Stimulated activated CD8-positive, alpha-beta memory T cell treated with anti-CD3 and anti-CD28 coated beads, Interleukin-15, amount 100 ng/mL, for 24 hours (primary cell): ENCODE measurements at places on chromosomes 3 and 15.

DNA sequence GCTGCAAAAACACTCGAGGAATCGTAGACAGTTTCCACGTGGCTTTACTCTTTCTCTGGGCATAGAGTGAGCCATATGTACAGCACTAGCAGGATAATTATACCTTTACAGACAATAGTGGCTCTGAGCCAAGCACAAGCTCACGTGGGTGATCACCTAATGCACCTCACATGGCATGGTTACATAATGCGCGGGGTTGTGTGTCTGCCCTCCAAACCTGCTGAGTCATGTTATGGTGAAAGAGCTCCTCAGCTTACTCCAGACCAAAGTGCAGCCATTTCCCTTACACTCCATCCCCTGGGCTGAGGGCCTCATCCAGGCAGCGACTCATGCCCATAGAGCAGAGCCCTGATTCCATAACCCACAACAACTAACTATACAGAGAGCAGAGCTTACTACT, 1458.4 kb upstream of the CADM2 start:
- DNase-seq: no peak

DNA sequence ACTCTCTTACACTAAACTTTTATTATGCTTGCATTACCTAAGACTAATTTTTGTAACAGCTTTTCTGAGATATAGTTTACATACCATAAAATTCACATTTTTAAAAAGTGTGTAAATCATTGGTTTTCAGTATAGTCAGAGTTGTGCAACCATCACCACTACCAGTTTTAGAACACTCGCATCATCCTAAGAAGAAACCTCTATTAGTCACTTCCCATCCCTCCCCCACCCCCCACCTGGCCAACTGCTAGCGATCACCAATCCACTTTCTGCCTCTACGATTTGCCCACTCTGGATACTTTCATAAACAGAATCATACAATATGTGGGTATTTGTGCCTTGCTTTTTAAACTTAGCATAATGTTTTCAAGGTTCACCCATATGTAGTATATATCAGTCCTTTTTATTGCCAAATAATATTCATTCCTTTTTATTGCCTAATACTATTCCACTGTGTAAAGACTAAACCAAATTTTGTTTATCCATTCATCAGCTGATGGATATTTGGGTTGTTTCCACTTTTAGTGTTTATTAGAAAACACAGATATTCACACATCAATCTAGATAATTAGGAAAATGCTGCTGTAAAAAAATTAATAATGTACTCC, 23.0 kb downstream of the UBP1 start:
- no peak for DNase-seq

- no peak for DNase-seq
Observed at GRCh38 chr15:64286473-64286872, 69.5 kb downstream of the CSNK1G1 start.

DNA sequence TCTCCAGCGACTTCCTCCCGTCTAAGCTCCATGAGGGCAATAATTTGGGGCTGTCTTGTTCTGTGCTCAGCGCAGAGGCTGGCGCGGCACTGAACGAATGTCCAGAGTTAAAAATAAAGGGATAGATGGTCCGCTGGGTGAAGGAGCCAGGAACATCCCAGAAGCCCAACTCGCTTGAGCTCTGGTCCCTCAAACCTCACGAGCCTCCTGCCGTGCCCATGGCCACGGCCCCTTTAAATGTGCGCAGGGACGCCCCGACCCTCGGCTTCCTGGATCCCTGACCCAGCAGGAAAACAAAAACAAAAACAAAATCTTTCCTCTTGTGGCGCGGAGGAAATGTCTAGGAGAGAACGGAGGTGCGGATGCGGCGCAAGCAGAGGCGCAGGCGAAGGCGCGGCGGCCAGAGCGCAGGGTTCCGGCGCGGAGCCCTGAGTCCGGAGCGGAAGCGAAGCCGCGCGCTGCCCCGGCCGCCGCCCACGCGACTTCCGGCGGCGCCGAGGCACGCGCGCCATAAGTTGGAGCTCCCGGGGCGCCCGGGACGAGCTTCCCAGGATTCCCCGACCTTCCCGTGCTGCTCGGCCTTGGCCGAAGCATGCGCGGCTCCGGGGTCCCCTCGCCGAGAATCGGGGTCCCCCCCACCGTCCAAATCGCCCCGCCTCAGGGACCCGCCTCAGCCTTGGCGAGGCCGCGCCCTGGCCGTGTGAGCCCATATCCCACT, 52.9 kb upstream of the WNT7A start:
- no peak for DNase-seq

- no peak for DNase-seq
Observed at GRCh38 chr3:13563321-13563720, 14.4 kb downstream of the FBLN2 start.

- DNase-seq: no peak
Observed at GRCh38 chr15:96774216-96774615, 443.7 kb downstream of the NR2F2 start.

DNA sequence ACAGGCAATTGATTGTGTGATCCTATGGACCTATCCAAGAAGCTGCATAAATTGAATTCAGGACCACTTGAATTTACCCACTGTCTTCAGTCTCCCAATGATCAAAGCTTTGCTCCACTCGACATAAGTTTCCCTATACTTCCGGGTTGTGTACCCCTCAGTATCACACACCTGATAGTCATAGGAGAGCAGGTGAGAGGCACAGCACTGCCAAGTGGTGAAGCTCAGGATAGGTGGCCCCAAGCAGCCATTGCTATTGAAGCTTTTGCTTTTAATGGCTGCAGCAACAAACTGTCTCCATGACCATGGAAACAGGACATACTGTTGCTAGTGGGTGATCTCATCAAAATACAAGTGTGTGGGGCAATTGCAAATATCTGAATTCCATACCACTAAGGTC, 27.7 kb downstream of the GASK1A start:
- DNase-seq: no peak

DNA sequence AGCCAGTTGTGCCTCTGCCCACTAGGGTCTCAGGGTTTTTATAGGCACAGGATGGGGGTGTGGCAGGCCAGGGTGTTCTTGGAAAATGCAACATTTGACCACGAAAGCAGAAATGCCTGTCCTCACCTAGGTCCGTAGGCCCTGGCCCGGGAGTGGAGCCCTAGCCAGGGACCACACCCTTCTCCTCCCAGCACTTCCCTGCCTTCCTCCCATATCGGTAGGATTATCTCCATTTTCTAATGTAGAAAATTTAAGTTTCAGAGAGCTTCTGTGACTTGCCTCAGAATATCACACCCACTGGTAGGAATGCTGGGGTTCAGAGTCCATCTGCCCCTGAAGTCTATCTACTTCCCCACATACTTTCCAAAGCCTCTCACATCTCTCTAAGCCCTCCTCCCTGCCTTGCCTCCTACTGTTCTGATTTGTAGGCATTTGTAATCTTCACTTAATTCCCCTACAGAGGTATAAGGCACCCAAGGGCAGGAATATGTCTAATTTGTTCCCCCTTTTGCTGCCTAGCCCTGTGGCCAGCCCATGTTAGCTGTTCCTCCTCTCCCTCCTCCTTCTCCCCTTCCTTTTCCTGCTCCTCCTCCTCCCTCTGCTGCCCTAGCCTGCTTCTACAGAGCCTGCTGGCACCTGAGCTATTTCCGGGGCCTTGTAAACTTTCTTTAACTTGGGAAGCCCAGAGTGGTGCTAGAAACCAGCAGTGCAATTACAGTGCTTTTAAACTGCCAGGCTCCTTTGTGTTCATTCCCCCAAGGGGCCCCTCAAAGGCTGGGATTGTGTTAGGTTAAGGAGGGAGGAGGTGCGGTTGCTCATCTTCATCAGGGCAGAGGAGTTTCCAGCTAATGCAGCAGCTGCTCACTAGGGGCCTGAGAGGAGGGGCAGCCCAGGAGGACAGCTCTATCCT, 71.1 kb downstream of the MRPL46 start:
- no peak for DNase-seq

DNA sequence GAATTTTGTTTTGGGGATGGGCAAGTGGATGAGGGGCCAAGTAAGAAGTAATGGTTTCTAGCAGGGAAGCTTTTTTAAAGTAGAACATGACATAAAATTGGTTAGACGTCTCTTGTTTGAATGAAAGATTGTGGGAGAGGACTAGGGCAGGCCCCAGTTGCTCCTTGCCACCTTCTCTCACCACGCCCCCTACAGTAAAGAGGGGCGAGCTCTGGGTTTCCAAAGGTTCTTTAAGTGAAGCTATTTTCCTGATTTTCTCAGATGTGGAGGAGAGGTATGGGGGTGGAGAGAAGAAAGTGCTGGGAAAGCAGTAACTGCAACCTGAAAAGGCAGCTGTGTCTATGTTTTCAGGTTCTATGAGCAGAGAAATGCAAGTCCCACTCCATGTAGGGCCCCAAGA, 32.6 kb upstream of the SKIL start:
- DNase-seq: no peak

DNA sequence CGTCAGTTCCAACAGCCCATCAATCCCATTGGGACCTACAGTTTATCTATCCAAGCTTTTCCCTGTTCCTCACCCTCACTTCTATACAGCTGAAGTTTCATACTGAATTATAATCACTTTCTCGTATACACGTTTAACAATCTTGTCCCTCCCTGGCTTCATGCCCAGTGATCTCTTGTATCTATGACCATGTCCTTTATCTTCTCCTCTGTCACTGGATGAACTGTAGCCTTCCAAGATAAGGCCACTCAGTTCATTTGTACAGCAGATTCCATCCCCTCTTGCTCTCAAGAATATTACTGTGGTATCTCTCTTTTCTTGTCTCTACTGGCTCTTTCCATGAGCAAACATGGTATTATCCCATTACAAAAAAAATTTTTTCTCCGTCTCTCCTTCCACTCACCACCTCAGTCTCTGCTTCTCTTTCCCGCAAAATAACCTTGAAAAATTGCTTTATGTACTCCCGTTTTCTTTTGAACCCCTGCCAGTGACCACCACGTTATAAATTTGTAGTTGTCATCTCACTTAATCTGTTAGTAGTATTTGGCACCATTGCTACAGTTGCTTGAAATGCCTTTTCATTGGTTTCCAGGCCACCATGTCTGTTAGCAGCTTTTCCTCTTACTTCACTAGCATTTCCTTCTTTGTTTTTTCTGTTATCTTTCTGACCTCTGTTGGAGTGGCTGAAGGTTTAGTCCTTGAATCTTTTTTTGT, 9.4 kb downstream of the CTNNB1 start:
- no peak for DNase-seq

- DNase-seq: no peak
Observed at GRCh38 chr3:30770387-30770786, 124.1 kb downstream of the GADL1 start.

GRCh38 chr15:61824291-61824690, 236.0 kb downstream of the VPS13C start:
- no peak for DNase-seq

- no peak for DNase-seq
Observed at GRCh38 chr3:13480340-13481318, 523 bp downstream of the HDAC11 start.

DNA sequence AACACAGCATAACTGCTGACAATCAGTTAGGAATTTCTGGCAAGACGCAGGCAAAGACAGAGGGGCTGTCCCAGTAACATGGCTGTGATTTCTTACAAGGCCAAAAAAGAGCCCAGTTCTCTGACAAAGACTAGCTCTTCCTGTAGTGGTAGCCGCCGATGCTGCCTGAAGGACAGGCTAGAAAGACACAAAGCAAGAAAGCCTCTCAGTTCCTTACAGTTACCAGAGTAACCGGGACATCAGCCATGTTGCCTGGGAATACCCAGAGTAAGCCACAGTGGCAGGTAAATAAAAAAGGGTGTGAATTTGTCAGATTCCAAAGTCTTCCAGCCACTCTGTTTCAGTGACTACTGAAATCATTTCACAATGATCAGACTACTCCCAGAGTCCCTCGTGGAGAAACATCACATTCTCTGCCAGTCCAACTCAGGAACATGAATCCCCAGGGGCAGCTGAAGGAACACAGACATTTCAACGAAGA, 493.6 kb upstream of the ADAMTS9 start:
- DNase-seq: no peak

- DNase-seq: no peak
Observed at GRCh38 chr3:138781012-138781470, 53.7 kb downstream of the PIK3CB start.

DNA sequence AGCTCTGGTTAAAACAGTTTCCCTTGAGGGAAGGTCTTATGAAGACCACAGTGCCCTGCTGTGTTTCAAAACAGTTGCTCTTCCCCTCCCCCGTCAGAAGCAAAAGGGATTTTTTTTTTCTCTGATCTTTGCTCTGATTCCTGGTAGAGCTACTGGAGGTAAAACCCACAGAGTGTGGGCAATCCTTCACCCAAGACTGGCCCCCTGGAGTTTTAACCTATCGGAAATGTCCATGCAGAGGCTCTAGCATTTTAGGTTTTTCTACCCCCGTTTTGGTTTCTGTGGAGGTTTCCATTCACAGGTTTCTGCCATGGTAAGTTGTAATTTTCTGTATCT, 27.7 kb downstream of the GRM2 start:
- no peak for DNase-seq

GRCh38 chr3:186938716-186939115, 8.4 kb downstream of the ST6GAL1 start:
- DNase-seq: no peak

DNA sequence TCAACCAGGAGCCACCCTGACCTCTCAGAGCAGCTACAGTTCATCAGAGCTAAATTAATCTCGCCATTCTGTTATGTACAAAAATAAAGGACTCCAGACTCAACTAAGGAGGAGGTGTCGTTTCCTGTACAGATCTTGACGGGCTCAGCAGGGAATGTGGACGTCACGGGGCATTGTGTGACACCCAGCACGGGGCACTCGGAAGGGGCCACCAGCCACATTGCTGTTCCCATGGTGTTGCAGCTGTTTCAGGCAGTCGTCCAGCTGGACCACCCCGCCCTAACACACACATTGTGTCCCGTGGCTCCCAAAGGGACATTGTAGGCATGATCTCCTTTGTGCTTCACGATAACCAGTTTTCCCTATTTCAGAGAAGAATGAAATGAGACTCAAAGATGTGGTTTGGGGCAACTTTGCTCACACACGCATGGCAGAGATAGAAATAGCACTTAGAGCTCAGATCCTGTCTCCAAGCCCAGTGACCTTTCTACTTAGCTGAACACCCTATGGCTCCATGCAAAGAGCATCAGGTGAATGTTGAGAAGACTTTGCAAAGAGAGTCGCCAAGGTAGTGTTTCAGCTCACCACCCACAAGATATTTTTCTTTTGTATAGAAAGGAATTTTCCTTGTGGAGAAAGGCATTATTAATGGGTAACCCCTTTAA, 5.5 kb downstream of the SSUH2 start:
- no peak for DNase-seq

DNA sequence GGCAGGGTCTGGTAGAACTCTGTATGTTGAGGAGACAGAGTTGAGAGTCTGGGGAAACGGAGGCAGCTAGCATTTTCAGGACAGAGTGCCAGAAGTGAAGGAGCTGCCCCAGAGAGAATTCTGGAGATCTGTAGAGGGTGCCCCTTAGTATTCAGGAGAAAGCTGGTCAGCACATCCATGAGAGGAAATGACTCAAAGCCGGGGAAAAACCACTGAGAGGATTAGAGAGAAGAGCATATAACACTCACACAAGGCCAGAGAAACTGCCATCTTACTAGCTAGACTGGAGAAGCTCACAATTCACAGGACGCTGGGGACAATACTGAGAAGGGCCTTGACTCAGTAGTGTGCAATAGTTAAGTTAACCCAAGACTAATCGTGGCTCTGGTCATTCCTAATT, 75.7 kb upstream of the DPPA4 start:
- no peak for DNase-seq

GRCh38 chr3:62343755-62344154, 29.6 kb downstream of the FEZF2 start:
- DNase-seq: no peak
